H1 (cell line): ENCODE measurements at places on chromosomes 12 and 14. TPM values are rescaled to one million over a fixed set of nuclear protein-coding genes. Genes with fewer than 3 reads are reported as not detected.

TAS2R46 gene
- total RNA-seq, result 0.48 TPM in 1 of 2 replicates, not detected in the other

PDZRN4 gene
- not detected in 2 replicates for total RNA-seq

DNA sequence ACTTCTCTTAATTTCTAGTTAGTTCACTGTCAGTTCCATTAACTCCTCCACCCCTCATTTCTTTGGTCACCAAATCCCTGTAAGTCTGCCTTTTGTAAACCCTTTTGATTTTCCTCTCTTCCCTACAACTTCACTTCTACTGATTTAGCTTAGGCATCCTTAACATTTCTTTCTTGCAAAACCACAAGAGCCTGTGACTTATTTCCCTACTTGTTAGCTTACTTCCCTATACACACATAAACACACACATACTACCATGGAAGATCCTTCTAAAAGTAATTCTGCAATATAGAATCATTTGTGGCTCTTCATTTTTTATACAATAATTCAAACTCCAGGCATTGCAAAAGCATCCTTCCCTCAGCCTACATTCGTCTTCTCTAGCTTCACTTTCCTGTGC lies 494.3 kb upstream of the USP15 start:
- no peaks in the 10 kb centered on the region for H3K4me1 ChIP-seq
- H3K27me3 ChIP-seq, result no peaks in the 10 kb centered on the region
- no peaks in the 10 kb centered on the region for H3K36me3 ChIP-seq

- no peaks in the 10 kb centered on the region for H3K36me3 ChIP-seq
- DNase-seq, result no peak
- no peaks in the 10 kb centered on the region for H3K4me1 ChIP-seq
- no peaks in the 10 kb centered on the region for H3K27me3 ChIP-seq
These were observed 7.5 kb upstream of the KLRK1 start for GRCh38 chr12:10397296-10397695.

DNA sequence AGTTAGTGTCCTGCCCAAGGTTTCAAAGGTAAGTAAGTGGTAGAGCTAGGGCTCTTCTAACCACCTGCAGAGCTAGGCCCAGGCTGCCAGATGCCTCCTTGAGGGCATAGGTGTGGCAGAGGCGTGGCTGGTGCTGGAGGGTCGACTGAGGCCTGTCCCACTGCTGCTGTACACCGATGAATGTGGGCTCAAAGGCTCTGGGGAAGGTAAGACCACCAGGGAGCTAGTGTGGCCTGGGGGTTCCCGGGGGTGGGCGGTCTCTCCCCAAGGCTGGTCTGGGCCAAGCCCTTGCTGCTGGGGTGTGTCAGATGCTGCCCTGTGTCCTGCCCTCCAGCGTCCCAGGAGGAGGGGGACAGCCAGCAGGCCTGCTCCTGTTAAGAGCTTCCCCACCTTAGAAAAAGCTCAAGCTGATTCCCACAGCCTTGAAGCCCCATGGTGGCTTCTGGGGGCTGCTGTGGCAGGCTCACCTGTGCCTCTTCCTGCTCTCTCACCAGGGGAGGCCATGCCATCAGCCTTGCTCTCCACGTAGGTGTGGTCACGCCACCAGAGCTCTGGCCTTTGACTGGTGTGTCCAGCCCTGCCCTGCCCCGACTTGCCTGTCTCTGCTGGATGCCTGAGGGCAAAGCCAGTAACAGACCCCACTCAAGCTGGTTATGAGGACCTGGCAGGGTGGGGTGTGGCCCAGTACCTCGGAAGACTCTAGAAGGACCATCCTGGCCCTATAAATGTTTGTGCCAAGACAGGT lies 36.8 kb downstream of the SH2B3 start:
- no peak overlapping the region for H3K4me3 ChIP-seq
- no peak for DNase-seq
- no peak overlapping the region for H3K27ac ChIP-seq
- peaks cover 4% of the 10 kb centered on the region for H3K36me3 ChIP-seq

- no peak for DNase-seq
- no peak overlapping the region for H3K27ac ChIP-seq
- peaks cover 3% of the 10 kb centered on the region; the same call in 1 of the 2 replicates for H3K36me3 ChIP-seq
- H3K27me3 ChIP-seq, result no peaks in the 10 kb centered on the region
- H3K4me1 ChIP-seq, result no peaks in the 10 kb centered on the region; the same call in 1 of the 2 replicates
These were observed 48.4 kb downstream of the ELK3 start for GRCh38 chr12:96242597-96242996.

DNA sequence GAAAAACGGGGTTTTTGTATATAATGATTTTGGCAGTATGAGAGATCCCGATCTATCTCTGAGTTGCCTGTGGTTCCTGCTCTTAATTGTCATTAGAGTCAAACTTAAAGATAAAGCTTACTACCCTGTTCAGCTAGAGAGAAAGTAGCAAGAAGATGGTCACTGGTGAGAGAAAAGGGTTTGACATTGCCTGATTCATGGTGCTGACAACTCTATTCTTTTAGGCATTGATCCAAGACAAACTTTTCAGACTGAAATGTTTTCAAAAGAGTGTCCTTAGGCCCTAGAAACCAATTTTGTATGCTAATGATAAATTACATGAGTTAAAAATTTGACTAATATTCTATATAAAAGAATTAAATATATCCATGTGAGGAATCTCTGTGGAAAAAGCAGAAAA lies 35.1 kb downstream of the PELI2 start:
- H3K4me3 ChIP-seq, result no peak overlapping the region
- H3K4me1 ChIP-seq, result peaks cover 7% of the 10 kb centered on the region
- H3K36me3 ChIP-seq, result no peaks in the 10 kb centered on the region
- no peak for DNase-seq

DNA sequence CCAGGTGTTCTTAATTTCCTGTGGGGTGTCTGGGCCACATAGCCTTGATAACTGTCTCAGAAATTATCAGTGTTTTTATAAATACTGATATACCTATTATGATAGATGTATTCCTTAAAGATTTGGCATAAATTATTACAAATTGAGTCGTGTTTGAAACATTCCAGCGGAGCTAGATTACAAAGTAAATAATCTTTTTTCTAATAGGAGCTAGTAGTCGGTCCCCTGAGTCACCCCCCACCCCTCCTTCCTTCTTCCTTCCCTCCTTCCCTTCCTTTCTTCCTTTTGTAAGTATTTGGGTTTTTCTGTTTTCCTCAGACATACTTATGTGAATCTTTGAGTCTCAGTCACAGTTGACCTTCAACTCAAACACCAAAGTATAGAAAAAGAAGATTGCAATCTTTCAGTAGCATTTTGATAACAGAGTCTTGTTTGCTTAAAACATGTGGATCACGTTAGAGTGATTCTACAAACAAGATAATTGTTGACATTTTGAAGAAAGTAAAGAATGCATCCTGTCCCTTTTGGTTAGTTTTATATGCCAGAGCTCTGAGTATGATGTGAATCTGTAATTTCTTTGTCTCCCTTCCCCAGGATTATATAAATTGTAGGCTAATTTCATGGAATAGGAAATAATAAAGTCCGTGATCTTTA lies 264.0 kb downstream of the FUT8 start:
- no peak overlapping the region for H3K27ac ChIP-seq
- no peaks in the 10 kb centered on the region for H3K36me3 ChIP-seq
- H3K4me3 ChIP-seq, result no peak overlapping the region
- H3K27me3 ChIP-seq, result no peaks in the 10 kb centered on the region
